ENCODE measurements at places on chromosomes 16 and 17.

DNA sequence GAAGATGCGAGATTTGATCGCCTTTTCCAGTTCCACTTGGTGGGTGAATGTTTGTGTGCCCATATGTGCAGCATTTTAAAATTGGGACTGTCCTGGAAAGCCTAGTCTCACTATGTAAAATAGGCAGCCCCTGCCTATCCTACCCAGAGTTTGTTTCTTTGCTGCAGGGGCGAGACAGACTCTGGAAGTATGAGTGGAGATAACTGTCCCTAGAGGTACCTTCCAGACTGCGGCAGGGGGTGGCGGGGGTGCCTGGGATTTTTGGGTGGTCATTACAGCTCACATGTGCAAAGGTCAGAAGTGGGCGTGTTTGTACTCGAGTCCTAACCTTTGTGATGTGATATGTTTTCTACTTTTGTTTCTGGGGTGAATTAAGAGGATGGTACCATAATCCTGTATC lies 36.6 kb downstream of the MPRIP start:
- DNase-seq = no peak

DNA sequence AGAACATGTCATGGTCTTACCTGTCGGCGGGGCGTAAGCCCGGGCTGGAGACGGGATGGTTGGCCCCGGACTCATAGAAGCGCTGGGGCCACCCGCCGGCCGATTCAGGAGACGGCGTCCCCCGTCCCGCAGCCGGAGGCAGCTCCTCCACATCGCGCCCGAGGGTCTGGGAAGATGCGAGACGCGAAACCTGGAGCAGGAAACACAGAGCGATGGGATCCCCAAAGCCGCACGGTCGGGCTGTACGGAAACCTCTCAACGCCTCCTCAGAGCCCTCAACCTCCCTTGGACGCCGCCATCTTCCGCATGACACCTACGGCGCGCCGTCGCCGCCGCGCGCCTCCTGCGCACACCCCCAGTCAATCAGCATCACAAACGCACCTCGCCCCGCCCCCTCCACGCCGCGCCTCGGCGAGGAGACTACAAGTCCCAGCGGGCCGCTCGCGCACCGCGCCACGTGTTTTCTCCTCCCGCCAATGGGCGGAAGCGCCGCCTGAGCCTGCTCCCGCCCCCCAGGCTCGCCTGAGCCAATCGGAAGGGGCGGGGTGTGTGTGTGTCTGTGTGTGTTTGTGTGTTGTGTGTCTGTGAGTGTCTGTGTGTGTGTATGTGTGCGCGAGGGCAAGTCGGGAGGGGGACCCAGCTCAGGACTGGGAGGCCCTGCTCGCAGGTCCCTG lies at the start of the genes ATPAF2 and GID4:
Gene ATPAF2 (minus strand): TSS at position 308 of the 674 bp plus-strand sequence. CDS start 155 bp downstream, at position 153.
Gene GID4 (plus strand): TSS at position 548 of the 674 bp plus-strand sequence. CDS start 57 bp downstream, at position 605.
- peak; percentile 97 for DNase-seq

DNA sequence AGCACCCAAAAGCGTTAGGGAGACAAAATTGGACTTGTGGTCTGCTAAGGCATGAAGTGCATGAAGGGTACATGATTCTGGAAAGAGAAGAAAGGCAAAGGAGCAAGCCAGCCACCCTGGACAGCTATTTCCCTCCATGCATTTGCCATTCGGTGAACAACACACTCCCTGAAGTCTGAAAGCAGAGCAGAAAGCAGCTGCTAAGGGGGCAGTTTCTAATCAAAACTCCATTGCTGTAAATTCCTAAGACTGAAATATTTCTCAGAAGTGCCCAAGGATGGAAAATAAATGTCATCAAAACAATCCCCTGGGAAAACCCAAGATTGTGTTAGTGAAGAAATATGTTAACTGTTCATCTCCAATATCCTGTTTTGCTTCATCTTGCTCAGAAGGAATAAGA lies 44.3 kb downstream of the PMP22 start:
- DNase-seq = no peak

DNA sequence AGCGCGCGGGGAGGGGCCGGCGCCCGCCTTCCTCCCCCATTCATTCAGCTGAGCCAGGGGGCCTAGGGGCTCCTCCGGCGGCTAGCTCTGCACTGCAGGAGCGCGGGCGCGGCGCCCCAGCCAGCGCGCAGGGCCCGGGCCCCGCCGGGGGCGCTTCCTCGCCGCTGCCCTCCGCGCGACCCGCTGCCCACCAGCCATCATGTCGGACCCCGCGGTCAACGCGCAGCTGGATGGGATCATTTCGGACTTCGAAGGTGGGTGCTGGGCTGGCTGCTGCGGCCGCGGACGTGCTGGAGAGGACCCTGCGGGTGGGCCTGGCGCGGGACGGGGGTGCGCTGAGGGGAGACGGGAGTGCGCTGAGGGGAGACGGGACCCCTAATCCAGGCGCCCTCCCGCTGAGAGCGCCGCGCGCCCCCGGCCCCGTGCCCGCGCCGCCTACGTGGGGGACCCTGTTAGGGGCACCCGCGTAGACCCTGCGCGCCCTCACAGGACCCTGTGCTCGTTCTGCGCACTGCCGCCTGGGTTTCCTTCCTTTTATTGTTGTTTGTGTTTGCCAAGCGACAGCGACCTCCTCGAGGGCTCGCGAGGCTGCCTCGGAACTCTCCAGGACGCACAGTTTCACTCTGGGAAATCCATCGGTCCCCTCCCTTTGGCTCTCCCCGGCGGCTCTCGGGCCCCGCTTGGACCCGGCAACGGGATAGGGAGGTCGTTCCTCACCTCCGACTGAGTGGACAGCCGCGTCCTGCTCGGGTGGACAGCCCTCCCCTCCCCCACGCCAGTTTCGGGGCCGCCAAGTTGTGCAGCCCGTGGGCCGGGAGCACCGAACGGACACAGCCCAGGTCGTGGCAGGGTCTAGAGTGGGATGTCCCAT lies 232.8 kb downstream of the SEC14L1 start:
- DNase-seq = no peak

GRCh38 chr17:7897773-7898172 lies 9.2 kb downstream of the CHD3 start:
- no peak for DNase-seq

DNA sequence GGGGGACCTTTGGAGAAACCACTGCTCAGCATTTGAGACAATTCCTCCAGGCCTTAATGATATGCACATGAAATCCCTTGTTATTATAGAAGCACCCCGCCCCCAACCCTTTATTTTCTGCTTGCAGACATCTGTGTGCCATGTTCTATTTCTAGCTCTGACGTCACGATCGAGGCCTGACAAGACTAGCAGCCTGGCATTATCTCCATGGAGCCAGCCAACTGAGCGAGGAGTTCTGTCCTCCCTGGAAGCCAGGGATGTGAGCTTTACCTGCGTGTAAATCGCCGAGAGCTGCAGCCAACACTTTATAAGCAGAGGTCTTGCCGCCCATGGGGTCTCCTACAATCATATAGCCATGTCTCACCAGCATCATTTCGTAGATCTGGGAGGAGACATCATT lies 116.9 kb downstream of the DNAH3 start:
- no peak for DNase-seq

- no peak for DNase-seq
These were observed 4.5 kb downstream of the RMI2 start for GRCh38 chr16:11349599-11350276.

- no peak for DNase-seq
These were observed 176.1 kb downstream of the ABCC12 start for GRCh38 chr16:47979616-47980182.

- DNase-seq = no peak
These were observed 476.4 kb downstream of the HS3ST3B1 start for GRCh38 chr17:14777291-14777690.

DNA sequence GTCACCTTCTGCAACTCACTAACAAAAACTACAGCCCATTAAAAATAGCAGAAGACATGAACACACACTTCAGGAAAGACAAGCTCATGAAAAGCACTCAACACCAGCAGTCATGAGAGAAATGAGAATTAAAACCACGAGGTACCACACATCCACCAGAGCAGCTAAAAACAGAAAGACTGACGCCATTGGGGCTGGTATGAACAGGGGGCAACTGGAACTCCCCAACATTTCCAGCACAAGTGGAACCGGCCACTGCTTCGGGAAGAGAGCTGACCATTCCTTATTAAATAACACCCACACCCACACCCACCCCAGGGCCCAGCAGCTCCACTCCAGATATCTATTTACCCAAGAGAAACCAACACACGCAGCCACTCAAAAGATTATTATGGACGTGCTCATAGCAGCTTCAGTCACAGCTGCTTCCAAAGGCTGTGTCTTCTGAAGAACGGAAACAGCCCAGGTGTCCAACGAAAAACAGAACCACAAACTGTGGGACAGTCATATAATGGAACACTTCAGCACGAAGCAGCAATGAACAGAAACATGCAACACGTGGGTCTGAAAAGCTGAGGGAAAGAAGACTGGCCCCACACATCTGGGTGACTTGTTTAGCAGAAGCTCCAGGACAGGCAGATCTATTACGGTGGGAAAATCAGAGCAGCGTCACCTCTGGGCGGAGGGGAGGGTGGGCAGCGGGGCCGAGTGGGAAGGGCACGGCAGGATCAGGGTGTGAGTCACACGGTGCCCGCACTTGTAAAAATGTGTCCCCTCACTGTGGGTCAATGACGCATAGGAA lies 41.1 kb downstream of the KLHDC4 start:
- no peak for DNase-seq

- DNase-seq = no peak
These were observed 33.0 kb upstream of the ZFHX3 start for GRCh38 chr16:73080931-73081330.

GRCh38 chr16:4826980-4827379 lies 20.1 kb downstream of the GLYR1 start:
- no peak for DNase-seq

GRCh38 chr16:4556112-4556511 lies at the start of gene C16orf96:
C16orf96 (plus strand) TSS chr16:4556340; CDS start chr16:4556490, 150 bp downstream.
- no peak for DNase-seq

GRCh38 chr17:37147301-37147812 lies 198.6 kb downstream of the AATF start:
- no peak for DNase-seq

- no peak for DNase-seq
These were observed 13.4 kb downstream of the C17orf58 start for GRCh38 chr17:67982686-67983382.

DNA sequence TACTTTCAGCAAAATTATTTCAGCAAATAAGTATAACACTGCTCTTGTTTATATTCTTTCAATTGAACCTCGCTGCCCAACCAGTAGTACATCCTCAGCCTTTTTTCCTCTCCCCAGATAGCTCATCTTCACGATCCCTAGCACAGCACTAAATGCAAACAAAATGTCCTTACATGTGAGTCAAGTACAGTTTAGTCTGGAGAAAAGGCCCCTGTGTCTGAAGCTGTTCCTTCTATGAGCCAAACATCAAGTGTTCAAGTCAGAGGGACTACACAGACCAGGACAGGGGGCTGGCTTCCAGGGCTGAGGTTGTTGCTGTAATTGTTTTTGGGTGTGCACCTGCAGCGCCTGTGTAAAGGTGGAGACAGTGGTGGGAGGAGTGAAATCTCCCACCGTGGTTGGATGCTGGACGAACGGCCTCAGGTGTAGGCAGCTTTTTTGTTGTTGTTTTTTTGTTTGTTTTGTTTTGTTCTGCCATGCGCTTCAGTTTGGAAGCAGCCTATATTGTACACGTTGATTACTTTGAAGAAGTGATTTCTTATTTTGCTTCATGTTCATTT lies 147.1 kb downstream of the PRKCA start:
- DNase-seq = no peak

DNA sequence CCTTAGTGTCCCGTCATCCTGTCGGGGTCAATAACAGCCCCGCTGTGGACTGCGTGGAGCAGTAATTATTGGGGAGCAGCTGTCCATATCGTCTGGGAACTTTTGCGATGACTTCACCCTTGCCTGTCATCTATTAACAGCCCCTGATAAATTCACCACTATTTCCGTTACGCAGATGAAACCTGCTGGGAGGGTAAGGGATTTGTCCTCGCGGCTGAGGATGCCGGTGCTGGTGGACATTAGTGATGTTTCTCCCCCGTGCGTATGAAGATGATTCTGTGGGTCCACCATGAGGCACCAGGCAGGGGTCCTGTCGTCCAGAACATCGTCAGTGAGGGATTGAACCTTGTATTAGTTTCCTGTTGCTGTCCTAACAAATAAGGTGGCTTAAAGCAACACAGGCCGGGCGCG lies 1.0 kb downstream of the FLYWCH2 start:
- DNase-seq = no peak

GRCh38 chr16:54938212-54939028 lies 7.8 kb downstream of the IRX5 start:
- DNase-seq = no peak

- DNase-seq = no peak
These were observed 38.1 kb downstream of the MRTFB start for GRCh38 chr16:14109077-14109775.

- no peak for DNase-seq
These were observed 43.7 kb downstream of the SEC14L1 start for GRCh38 chr17:77184474-77184873.

DNA sequence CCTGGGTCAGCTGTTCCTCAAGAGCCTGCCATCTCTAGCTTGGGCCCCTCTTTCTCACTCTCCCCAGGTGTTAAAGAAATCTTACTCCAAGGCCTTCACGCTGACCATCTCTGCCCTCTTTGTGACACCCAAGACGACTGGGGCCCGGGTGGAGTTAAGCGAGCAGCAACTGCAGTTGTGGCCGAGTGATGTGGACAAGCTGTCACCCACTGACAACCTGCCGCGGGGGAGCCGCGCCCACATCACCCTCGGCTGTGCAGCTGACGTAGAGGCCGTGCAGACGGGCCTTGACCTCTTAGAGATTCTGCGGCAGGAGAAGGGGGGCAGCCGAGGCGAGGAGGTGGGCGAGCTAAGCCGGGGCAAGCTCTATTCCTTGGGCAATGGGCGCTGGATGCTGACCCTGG lies 6.8 kb downstream of the CNP start:
- no peak for DNase-seq

GRCh38 chr17:67021743-67022450 lies 22.5 kb upstream of the CACNG1 start:
- DNase-seq = no peak

DNA sequence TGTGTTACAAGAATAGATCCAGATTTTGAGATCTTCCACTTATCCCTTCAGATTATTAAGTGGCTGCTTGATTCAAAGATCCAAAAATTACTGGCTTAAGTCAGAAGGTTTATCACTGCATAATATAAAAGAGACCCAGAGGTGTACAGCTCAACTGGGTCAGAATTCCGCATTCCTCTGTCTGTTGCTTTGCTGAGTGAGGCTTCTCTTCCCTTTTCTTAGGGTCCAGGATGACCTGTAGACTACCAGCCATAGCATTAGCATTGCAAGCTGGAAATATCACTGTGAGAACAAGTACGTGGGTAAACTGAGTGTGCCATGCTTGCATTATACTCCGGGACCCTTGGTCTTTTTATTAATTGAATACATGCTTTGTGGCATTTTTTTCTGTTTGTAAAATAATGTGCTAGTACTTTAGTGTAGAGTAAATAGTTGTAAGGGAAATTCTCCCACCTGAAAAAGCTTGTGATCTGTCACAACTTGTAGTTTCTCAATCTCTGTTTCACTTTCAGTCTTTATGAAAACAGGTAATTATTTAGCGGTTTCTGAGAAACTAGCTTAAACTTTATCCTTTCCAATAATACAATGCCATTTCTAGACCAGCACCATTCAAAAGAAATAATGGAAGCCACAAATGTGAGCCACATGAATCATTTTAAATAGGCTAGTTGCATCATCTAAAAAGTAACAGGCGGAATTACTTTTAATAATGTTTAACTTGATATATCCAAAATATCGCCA lies 61.6 kb downstream of the TNRC6C start:
- DNase-seq = no peak

GRCh38 chr16:56120447-56121155 lies 70.7 kb upstream of the GNAO1 start:
- DNase-seq = no peak
